ENCODE measurements at places on chromosomes 3 and 15. TPM values are rescaled to one million over a fixed set of nuclear protein-coding genes. Genes with fewer than 3 reads are reported as not detected.

Gene MBD4
- 33.0 TPM for total RNA-seq

GRCh38 chr3:111811811-111812210 is 47.3 kb upstream of the PHLDB2 start:
- DNase-seq, result no peak

DNA sequence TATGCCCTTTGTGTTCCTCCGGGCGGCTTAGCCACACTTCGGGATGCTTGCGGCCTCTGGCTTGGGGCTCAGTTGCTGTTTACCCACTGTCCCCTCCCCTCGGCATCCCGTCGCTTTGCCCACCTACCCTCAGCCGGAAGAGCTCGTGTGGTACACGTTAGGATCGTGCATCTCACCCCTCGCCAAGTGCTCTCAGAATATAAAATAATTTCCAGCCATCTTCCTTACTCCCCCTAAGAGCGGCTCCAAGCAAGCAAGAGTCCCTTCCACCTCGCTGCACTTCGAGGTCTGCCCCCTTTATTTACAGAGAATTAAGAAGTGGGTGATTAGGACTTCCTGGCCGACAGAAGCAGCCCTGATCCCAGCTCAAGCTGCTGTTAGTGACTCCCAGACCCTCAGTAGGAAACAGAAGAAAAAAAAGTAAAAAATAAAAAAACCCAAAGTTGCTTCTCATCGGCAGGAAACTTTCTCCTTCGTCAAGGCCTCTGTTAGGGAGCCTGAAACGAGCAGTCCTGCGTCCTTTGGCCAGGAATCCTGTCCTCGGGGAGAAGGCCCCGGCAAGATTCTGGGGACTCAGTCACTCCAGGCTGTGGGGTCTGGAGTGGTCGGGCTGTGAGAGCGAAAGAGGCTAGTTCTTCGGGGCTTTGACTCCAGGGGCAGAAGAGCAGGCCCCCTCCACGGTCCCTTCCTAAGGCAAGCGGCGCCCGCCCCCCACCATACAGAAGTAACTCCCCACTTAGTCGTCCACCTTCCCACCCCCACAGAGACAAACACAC is 3.0 kb downstream of the MEIS2 start:
- no peak for DNase-seq

- DNase-seq, result no peak
Measured at GRCh38 chr15:99121207-99121606, 16.3 kb downstream of the SYNM start.

- DNase-seq, result no peak
Measured at GRCh38 chr15:19956124-19956796, 585.3 kb downstream of the GOLGA6L6 start.

Gene AGBL1
- not detected for total RNA-seq

Gene CHRD
- total RNA-seq, result 1.8 TPM

Gene XCR1
- total RNA-seq, result 0.02 TPM

GRCh38 chr3:136862617-136863322 is 762 bp downstream of the NCK1 start:
- DNase-seq, result peak; percentile 61

Gene ZDHHC19
- total RNA-seq, result 5.2 TPM

DNA sequence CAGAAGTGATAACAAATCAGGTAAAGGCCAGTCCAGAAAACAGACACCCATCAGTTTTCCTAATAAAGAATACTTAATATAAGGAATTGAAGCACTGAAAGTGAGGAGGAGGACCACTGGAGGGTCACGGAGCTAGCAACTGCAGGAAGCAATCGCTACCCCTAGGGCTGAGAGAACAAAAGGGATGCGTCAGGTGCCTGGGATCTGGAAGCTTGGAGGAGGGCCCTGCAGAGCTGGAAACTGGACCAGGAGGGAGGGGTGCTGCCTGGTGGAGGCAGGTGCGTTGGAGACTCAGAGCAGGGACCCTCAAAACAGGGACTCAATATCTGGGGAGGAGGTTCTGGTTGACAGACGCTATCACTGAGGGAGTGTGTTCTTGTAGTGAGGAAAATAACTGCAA is 308.1 kb upstream of the RASGRP1 start:
- peak; percentile 37 for DNase-seq

- DNase-seq, result no peak
Measured at GRCh38 chr15:91393186-91393585, 293.1 kb downstream of the SV2B start.

GRCh38 chr3:38307599-38307998 is 25.5 kb downstream of the SLC22A14 start:
- no peak for DNase-seq

Gene ATP13A4
- total RNA-seq, result 0.20 TPM

DNA sequence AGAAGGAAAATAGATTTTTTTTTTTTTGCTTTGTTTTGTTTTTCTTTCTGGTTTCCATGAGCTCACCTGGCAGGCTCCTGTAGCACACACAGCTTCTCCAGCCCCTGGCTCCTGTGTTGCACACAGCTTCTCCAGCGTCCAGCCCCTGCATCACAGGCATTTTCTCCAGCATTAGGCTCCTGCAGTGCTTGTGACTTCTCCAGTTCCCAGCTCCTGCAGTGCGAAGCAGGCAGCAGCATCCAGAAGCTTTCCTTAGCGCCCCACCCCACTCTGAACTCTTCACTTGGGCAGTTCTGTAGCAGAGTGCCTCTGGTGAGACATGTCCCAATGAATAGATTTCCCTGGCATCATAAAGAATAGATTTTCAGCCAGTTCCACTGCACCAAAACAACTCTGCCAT is 5.5 kb upstream of the CCDC39 start:
- no peak for DNase-seq

Gene KNG1
- total RNA-seq, result 0.34 TPM

Gene CD86
- total RNA-seq, result 0.25 TPM

DNA sequence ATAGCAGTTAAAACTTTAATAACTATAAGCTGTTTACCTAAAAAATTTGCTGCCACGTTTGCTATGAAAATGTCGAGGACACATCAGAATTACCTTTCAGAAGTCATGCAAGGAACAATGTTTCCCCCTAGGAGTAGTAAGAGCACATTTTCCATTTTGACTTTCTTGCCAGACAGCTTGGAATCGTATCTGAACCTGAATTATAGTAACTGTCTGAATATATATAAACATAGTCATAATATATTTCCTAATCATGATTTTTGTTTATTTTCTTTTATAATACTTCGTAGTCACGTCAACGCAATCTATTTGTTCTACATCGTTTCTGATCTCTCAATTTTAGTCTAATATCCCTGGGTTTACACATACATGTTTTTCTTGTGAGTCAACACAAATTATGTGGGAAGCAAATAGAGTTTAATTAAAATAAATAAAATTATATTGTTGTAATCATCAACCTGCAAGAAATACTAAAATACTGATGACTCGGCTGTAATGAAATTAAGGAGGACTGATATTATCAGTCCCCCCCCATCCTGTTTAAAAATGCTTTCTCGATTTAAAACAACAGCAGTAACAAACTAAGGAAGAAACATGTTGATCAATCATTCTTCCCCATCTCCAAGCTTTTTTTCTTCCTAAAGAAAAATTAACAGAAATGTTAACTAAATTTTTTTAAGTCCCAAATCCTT is 78.4 kb downstream of the MME start:
- no peak for DNase-seq

Gene PARL
- total RNA-seq, result 74.3 TPM

Gene EFHB
- 0.46 TPM for total RNA-seq

Gene PEX5L
- 3.2 TPM for total RNA-seq

Gene RLBP1
- total RNA-seq, result not detected

DNA sequence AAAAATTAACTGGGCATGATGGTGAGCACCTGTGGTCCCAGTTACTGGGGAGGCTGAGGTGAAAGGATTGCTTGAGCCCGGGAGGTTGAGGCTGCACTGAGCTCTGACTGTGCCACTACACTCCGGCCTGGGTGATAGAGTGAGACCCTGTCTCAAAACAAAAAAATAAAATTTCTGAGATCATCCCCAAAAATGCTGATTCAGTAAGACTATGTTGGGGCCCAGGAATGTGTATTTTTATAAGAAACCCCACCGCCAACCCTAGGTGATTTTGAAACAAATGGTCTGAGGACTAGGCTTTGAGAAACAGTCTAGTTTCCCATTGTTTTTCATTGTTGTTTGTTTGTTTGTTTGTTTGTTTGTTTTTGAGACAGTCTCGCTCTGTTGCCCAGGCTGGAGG is 4.1 kb downstream of the SLC27A2 start:
- no peak for DNase-seq

Gene ZPLD1
- not detected for total RNA-seq

Gene GNAT1
- total RNA-seq, result 0.13 TPM

- no peak for DNase-seq
Measured at GRCh38 chr15:69854001-69854400, 243.7 kb downstream of the TLE3 start.

GRCh38 chr3:14248849-14249523 is 70.4 kb downstream of the LSM3 start:
- DNase-seq, result no peak

GRCh38 chr3:171173736-171174135 is 147.2 kb upstream of the SLC2A2 start:
- DNase-seq, result peak; percentile 21

DNA sequence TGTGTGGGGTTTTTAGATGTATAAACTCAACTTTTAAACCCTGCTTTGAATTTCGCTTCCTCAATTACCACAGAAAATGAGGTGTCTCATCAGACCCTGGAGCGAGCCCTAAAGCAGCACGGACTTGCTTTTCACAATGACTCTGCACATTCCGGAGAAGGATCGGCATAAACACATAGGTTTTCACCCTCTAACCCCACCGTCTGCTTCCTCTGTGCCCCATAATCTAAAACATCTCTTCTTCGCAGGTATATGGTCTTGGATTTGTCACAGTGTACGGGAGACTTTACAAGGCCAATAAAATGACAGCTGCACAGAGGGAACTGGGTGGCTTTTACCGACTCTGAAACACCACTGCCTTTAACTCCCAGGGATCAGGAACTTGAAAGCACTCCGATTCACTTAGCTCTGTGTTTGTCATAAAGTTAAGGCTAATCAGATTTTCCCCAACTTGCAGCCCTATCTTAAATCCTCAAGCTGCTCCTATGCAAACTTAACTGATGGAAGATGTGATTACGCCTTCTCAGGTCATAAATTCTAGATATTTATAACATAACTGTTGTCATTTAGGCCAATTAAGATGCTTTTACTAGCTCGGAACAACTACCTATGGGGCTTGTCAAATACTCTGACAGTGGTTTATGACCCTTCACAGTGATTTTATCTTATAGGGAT is 133.4 kb upstream of the WNT5A start:
- no peak for DNase-seq

- DNase-seq, result no peak
Measured at GRCh38 chr15:62850318-62850717, 192.2 kb upstream of the TPM1 start.

GRCh38 chr15:77181305-77182074 is 110.6 kb upstream of the TSPAN3 start:
- no peak for DNase-seq

DNA sequence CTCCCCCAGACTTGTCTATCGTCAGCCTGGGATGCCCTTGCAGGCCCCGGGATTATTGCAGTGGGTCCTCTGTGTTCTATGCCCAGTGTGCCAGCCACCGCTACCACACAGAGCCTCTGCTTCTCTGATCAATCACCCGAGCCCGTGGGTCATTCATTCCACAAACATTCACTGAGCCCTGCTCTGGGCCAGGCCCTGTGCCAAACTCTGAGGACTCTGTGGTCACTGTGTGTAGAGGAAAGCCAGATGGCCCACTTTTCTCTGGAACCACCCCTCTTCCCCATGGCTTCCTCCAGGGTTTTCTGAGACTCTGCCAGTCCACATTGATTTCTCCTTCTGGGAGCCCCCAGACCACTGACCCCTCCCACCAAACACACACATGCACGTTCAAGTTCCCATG is 55.5 kb downstream of the BSN start:
- no peak for DNase-seq

DNA sequence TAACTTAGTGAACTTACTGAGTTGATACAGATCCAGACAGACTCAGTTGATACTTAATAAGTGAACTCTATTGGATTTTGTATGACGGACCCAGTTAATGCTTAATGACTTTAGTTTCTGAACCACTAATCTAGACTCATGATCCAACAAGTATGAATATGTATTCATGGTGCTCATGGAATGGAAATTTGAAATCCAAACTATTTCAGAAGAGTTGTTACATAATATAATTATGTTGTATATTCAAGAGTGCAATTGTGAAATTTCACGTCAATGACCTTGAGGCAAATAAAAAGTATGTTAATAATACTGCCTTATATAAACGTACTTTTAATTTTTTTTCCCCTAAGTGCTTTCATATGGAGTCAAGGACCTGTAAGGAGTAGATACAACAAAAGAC is 78.8 kb downstream of the THRB start:
- no peak for DNase-seq

Data from WTC11 (cell line).